Type B pancreatic cell (in vitro differentiated cells): ENCODE measurements at places on chromosomes 3 and 15. TPM values are rescaled to one million over a fixed set of nuclear protein-coding genes. Genes with fewer than 3 reads are reported as not detected.

Gene HIGD2B
- not detected in 2 replicates for total RNA-seq

Gene RASGRP1
- 3.0 and 6.6 TPM in 2 replicates for total RNA-seq

Gene MOBP
- not detected in 2 replicates for total RNA-seq

GRCh38 chr15:95044745-95045417 is 813.5 kb downstream of the MCTP2 start:
- DNase-seq: no peak
- H3K4me3 ChIP-seq: no peak overlapping the region
- H3K36me3 ChIP-seq: peaks cover 5% of the 10 kb centered on the region

DNA sequence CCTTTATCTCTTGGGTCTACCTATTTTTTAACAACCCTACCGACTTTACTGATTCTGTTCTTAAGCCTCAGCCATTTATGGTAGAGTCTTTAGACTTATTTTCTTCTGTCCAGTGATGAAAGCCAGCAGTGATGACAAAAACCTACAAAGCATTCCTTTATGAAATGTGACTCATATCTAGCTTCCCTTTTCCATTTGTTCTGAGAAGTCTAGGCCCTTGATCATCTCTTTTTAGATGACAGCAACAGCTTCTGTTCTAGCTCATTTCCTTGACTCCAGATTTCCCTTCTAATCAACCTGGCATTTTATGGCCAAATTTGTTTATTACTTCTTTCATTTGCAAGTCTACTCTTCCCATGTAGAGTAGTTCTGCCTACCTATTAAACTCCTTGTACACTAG is 36.1 kb downstream of the CFAP44 start:
- H3K27me3 ChIP-seq: no peaks in the 10 kb centered on the region
- no peak for DNase-seq
- peak overlapping the region; percentile 10 for H3K27ac ChIP-seq
- peaks cover 29% of the 10 kb centered on the region for H3K36me3 ChIP-seq
- H3K4me3 ChIP-seq: no peak overlapping the region

- no peaks in the 10 kb centered on the region for H3K36me3 ChIP-seq
- H3K4me1 ChIP-seq: peaks cover 24% of the 10 kb centered on the region
- no peak for DNase-seq
- peak overlapping the region; percentile 20 for H3K4me3 ChIP-seq
Observed at GRCh38 chr15:31338318-31338878, 11.8 kb downstream of the KLF13 start.

GRCh38 chr3:58256061-58256460 is 18.5 kb downstream of the ABHD6 start:
- H3K27ac ChIP-seq: no peak overlapping the region
- no peaks in the 10 kb centered on the region for H3K27me3 ChIP-seq
- peaks cover 10% of the 10 kb centered on the region for H3K36me3 ChIP-seq
- no peak for DNase-seq
- H3K4me3 ChIP-seq: no peak overlapping the region
- peaks cover 16% of the 10 kb centered on the region for H3K4me1 ChIP-seq

DNA sequence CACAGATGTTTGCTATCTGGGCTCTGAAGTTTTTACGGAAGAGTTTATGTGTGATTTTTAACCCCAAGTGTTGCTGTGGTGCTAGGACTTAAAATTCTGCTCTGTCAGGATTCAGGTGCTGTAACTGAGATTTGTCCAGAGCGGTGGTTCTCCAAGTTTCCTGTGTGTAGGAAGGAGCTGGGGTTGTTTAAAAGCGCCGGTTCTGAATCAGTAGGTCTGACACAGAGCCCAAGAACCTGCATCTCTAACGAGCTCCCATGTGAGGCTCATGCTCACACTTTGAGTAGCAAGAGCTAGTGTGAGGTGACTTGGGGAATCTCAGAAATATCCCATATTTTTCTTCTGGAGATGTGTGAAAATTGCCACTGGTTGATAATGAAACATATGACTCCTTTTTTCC is 325.5 kb downstream of the SATB1 start:
- no peak for DNase-seq
- H3K27me3 ChIP-seq: no peaks in the 10 kb centered on the region
- no peak overlapping the region for H3K4me3 ChIP-seq
